Left colon (tissue), 2 donors: ENCODE measurements at places on chromosomes 3 and 15.

GRCh38 chr3:140706360-140706759 lies 28.5 kb downstream of the TRIM42 start:
- no peak for DNase-seq

- no peak for DNase-seq
These were observed 794.7 kb upstream of the GBE1 start for GRCh38 chr3:82556113-82556512.

DNA sequence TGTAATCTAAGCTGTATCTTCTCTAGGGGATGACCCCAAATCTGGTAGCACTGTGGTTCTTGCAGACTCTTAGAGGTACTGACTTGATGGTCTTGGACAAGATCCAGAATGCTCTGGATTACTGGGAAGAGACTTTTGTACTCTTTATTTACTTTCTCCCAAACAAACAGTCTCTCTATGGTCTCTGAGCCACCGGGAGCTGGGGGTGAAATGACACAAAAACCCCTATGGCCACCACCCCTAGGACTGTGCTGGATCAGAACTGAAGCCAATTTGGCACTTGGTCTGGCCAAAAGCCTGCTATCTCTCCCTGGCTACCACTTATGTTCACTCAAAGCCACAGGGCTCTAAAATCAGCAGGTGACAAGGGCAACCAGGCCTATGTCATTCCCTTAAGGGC lies 50.2 kb upstream of the SI start:
- DNase-seq: no peak

DNA sequence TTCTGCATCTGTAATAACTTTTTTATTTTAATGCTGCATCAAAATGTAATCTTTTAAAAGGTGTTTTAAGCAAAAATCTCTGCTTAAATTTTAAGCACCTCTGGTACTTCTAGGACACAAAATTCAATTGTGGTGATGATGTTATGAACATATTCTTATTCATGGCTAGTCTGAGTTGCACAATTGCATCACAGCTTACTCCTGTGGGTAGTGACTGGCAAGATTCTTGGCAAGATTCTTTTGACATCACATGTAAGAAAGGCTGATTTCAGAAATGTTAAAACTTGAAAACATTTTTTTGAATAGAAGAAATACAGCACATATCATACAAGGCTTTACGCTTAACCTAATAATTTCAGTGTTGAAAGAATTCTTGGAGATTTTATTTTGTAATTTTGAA lies 35.7 kb downstream of the IQCH start:
- DNase-seq: no peak

- peak; percentile 87 for DNase-seq
These were observed 37.0 kb upstream of the CDCP1 start for GRCh38 chr3:45182915-45183871.

DNA sequence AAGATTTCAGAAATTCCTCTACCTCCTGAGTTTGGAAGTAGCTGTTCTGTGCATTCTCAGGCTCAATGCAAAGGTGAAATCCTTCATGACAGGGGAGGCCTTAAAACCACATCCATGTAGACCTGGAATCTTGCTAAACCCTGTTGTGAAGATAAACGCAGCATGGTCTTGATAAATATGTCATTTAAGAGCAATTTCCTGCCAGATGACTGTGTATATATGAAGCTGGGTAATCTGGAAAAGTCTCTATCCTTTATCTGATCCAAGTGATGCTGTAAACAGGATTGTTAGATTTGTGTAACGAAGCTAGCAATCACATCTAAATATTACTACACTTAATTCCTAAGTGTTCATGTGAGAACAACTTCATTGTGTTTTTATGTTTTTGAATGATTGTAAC lies 9.1 kb downstream of the MCTP2 start:
- DNase-seq: no peak

DNA sequence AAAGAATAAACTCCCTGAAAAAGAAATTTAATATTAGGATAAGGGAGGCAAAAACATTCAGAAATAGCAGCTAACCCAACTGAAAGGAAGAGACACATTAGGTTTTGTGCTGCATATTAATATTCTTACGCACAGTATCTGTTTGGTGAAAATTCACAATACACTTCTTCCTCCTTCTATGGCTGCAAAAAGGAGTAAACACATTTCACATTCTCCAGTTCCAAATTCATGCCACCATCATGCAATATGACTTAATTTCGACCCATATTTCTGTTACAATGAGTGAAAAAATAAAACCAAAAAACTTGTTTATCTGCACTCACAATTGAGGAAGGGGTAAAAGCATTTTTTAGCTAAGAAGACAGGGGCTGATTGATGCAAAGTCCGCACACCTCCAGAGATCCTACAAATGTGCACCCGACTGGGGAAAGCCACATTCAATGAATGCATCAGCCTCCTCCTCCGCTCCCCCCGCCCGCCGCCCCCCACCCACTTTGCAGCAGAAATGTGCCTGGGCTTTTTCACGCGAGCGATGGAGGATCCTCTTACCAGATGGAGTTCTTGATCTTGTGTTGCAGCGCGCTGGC lies 1.0 kb downstream of the RFX7 start:
- DNase-seq: no peak

- no peak for DNase-seq
These were observed 231.9 kb upstream of the DPPA4 start for GRCh38 chr3:109569135-109569846.

DNA sequence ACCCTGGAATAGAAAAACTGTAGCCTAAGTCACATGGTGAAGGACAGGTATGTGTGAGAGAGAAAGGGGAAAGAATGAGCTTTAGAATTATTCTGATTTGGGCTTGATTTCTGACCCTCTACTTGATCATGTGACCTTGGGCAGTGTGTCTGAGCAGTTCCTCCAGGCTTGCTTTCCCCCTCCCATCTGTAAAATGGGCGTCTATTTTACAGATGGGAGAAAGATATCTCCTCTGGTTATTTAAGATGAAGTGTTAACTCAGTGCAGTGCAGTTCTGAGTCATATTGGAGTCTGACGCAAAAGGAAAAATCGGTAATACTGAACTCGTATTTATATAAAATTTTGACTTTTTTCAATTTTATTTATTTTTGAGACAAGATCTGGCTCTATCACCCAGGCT lies 38.1 kb upstream of the LMOD3 start:
- no peak for DNase-seq

DNA sequence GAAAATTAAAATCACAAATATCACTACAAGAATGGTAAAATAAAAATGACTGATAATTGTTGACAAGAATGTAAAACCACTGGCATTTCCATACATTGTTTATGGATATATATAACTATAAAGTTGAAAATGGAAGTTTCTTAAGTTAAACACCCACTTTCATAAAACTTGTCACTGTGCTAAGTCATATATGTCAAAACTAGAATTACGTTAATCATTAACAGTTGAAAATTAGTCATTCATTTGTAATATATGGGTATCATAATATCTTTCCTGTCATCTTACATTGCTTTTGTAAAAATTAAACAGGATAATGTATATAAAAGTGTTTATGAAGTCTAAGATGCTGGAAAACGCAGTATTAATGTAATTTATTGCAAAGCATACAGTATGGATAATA lies 1398.6 kb upstream of the ALCAM start:
- DNase-seq: no peak

DNA sequence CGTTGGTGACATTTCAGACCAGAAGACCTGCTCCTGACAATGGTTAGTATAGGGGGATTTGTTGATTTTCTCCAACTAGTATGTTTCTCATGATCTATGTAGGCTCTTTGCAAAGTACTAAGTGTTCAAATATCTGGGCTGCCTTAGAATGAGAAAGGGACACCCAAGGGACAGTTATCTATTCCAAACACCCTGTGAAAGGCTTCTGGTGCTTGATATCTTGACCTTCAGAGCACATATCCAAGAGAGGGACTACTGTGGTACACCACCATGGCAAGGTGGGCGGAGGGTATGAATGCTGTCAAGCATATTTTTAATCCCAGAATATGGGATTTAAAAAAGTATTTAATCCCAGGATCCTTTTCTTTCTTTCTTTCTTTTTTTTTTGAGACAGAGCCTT lies 1.1 kb downstream of the FANCD2OS start:
- DNase-seq: no peak

DNA sequence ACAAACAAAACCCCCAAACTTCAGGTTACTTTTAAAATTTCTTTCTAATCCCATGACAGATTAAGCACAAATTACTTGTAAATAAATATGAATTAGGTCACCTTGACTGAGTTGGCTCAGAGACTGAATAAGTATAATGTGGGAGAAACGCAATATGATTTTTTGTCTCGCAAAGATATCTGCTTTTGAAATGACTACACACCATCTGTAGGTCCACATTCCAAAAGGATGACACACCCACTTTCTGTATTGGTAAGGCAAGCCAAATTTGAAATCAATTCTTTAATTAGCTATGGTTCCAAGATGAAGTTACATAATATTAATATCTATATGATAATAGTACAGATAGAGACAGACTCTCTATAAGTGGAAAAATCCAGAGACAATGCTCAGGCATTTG lies 66.9 kb upstream of the CSPG5 start:
- DNase-seq: no peak

GRCh38 chr3:18744472-18744871 lies 319.3 kb upstream of the SATB1 start:
- DNase-seq: no peak
